Fibroblast of the conjunctiva (primary cell): ENCODE measurements at places on chromosomes 6 and 20.
A peak's percentile ranks its signal among the peaks of the same experiment; 100 is the strongest.

DNA sequence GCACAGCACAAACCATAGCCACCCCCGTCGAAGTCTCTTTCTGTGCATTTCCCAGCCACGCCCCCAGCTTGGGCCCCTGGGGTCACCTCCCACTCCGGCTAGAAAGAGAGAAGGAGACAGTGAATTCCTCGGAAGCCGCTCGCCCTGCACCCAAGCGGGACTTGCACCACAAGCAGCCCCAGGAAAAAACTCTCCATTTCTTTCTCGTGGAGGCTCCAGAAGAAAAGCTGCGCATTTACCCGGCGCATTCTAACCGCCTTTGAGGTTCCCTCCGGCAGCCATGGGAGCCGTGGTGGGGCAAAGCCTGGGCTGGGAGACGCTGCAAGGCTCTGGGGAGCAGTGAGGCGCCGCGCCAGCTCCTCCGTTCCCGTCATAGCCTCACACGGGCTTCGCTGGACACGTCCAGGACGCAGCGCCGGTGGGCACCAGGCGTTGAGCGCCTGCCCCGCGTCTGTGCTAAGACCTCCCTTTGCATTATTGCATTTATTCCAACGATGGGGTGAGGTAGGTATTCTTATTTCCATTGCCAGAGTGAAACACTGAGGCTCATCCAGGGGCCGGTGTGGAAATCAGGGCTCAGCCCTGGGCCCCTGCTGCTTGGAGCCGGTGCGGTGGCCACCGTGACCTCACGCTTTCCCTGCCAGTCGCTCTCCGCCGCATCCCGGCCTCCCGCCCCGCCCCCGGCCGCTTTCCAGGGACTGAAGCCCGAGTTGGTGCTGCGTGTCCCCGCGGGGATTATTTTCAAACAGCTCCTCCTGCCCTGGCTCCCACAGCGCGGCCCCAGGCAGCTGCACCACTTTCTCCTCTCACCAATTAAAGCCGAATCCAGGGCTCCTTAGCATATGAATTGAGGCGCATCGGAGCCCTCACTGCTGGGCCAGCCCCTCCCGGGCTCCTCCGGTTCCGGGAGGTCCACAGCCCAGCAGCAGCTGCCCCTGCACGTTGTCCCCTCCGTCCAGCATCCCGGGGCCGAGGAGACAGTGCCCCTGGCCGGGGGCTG is 148.3 kb upstream of the AFDN start:
- no peak for DNase-seq

GRCh38 chr6:163570579-163571231 is 156.2 kb downstream of the QKI start:
- DNase-seq, result no peak

DNA sequence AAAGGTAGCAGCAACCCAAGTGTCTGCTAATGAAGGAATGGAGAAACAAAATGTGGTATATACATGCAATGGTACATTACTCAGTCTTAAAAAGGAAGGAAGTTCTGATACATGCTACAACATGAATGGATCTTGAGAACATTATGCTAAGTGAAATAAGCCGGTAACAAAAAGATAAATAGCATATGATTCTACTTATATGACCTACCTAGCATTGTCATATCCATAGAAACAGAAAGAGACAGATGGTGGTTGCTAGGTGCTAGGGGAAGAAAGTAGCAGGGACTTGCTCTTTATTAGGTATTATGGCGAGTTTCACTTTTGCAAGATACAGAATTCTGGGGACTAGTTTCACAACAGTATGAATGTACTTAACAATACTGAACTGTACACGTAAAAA is 46.6 kb downstream of the UBR2 start:
- DNase-seq, result no peak

- no peak for DNase-seq
These were observed 81.9 kb downstream of the RALGAPA2 start for GRCh38 chr20:20630551-20630950.

GRCh38 chr6:117971637-117972036 is 64.6 kb downstream of the SLC35F1 start:
- DNase-seq, result no peak

- DNase-seq, result no peak
These were observed 51.5 kb downstream of the BMP7 start for GRCh38 chr20:57214948-57215347.

DNA sequence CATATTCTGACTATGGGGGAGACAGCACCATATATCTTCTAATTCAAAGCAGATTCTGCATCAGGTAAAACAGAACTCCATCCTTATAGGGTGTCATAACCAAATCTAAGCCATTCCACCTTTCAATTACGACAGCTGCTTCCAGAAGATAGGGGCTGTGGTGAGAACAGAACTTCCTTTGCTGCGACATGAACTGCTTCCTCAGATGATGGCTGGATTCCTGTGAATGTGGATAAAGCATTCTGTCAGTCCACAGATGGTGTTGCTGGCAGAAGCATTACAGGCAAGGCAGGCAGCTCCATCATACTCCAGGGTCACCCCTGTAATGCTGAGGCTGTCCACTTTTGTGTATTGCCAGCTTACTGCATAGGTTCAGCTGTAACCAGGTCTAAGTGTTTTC is 172.1 kb upstream of the PROKR2 start:
- no peak for DNase-seq

- DNase-seq, result peak; percentile 68
These were observed 13.6 kb downstream of the TRAPPC3L start for GRCh38 chr6:116531675-116532570.

- DNase-seq, result no peak
These were observed 5.9 kb downstream of the GTF2H5 start for GRCh38 chr6:158174024-158174423.

DNA sequence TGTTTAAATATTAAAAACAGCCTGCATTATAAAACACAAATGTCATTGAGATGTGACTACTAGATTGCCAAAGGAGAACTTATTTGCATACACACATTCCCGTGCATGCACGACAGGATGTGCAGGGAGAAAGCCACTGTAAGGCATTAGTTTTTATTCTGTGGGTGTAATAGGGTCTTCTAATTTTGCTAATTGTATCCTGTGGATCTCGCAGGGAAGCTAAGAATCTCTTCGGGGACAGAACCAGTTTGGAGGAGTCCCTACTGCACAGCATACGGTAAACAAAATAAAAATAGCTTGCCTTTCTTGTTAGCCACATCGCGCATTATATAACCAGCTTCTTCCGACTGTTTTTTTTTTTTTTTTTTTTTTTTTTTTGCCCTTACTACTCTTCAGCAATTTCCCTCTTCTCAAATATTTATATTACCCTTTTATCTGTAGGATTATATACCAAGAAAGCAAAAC is 2.0 kb downstream of the ATXN1 start:
- no peak for DNase-seq

DNA sequence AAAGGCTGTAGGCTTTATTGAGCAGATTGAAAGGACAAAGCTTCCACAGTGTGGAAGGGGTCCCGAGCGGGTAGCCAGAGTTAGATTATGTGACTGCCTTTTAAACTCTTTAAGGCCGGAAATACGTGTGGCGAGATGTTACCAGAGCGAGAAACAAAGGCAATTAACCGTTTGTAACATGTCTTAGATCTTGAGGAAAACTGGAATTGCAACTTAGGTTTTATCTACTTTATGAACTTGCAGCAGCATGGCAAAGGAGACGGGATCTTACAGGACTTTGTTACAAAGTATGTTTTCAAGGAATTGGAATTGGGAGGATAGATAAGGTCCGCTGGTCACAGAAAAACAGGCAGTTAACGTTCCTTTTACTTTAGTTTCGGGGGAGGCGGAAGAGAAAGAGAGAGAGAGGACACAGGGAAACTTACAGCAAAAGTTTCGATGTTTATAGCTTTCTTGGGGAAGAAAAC is 594.7 kb upstream of the ADGRB3 start:
- DNase-seq, result no peak

- no peak for DNase-seq
These were observed 158.1 kb upstream of the B3GAT2 start for GRCh38 chr6:71114986-71115385.

GRCh38 chr20:4846821-4847220 is 125.1 kb downstream of the PRND start:
- no peak for DNase-seq

- peak; percentile 5 for DNase-seq
These were observed 50.9 kb downstream of the SNRNP48 start for GRCh38 chr6:7640607-7641577.

- no peak for DNase-seq
These were observed 86.4 kb downstream of the CEBPB start for GRCh38 chr20:50277064-50277415.

DNA sequence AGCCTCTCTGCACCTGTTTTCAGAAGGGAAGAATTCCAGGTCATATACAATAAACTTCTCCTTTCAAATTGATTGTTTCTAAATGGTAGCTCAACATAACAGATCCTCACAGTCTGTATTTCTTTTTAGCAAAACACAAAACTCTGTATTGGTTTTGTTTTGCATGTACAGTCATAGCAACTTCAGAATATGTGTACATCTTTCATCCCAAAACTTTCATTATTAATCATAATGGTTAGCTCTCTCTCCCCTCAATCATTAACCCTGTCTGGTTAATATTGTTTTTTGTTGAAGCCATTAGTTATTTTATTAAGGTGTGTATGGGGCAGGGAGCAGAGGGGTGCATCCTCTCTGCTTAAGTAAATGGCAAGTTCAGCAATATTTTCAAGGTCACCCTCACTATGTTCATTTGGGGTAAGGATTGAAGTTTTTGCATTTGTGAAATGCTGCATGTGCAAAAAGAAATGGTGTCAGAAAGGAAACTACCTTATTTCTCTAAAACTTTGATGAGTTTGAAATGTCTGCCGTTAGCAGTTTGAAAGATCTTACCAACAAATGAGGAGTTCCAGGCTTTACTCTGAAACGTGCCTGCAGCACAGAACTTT is 136.8 kb upstream of the BTBD3 start:
- DNase-seq, result no peak

GRCh38 chr20:13259921-13260320 is 38.8 kb downstream of the ISM1 start:
- DNase-seq, result no peak

DNA sequence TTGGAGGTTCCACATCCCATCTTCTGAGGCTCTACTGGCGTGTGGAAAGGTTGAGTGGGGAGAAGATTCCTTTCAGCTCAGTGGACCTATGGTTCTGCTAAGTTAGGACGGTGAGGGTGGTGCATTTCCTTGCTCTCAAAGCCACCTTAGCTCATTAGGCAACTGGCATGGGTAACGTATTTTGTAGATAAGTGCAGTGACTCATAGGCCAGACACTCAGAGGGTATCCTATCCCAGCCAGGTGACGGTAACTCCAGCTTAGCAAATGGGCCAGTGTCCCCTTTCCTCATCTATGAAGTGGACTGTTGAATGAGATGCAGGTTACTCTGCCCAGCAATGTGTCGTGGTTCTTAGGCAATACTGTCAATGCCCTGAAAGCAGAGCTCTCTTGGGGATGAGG is 3.7 kb downstream of the RPS6KA2 start:
- no peak for DNase-seq

DNA sequence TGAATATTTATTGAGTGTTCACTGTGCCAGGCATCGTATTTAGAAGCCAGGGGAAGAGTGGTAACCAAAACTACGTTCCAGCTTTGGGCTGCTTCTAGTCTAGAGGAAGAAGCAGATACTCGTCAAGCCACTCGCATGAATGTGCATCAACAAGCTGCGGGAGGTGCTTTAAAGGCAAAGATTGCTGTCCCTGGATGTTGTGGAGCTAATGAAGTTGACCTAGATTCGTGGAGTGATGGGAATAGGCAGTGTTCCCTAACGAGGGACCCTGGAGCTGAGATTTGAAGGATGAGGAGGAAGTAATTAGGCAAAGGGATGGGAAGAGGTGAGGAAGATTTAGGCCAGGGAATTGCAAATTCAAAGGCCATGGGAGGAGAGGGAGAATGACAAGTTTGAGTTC is 118.9 kb downstream of the TMEM170B start:
- DNase-seq, result no peak

DNA sequence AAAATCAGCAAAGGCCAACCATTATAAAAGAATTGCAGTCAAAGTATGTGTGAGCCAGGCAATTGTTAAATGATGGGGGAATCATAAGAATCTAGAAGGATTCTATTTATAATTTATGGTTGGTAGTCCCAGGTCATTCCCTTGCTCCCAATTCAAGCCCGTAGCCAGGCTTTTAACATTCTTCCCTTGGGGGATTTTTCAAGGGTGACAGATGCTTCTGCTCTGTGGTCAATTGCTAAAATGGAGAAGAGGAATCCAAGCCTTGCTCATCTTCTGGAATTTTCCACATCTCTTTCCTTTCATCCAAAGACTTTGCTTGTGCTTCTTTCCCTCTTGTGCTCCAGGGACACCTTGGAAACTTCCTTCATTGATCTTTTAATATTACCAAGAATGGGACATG is 18.0 kb upstream of the BCAS1 start:
- DNase-seq, result no peak

GRCh38 chr6:71724456-71725125 is 161.8 kb upstream of the RIMS1 start:
- no peak for DNase-seq

- DNase-seq, result no peak
These were observed 35.3 kb downstream of the GRM4 start for GRCh38 chr6:34110610-34111009.

- DNase-seq, result no peak
These were observed 73.0 kb upstream of the NRSN1 start for GRCh38 chr6:24053057-24053456.

DNA sequence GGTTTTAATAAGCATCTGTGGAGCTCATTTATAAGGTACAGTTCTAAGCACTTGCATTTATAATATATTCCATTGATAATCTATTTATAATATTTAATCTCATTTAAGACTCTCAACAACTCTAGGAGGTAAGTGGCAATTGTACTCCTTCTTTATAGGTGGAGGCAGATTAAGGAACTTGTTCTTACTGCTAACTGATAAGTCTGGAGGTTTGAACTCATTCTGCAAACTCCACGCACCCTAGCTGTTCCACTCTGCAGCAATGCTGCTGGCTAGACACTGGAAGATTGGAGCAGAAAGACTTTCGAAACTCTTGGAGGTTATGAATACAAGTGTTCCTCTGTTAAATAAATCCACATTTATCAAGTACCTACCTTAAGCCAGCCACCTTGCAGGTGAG is 793 bp upstream of the HDAC2 start:
- no peak for DNase-seq

- no peak for DNase-seq
These were observed 243.8 kb upstream of the PMEPA1 start for GRCh38 chr20:57953638-57954037.

DNA sequence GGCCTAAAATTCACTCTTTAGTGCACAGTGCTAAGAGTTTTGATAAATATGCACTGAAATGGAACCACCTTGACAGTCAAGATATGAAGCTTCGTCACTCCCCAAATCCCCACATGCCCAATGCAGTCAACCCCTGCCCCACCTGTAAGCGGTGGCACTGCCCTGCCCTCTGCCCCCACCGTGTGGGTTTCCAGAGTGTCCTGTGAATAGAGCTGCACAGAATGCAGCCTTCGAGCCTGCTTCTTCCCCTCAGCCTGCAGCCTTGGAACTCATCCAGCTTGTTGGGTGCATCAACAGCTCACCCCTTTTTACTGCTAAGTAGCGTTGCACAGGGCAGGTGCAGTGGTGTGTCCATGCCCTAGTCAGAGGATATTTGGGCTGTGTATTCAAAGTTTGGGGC is 216.3 kb downstream of the SYNDIG1 start:
- DNase-seq, result no peak

GRCh38 chr20:19807191-19807945 is 49.3 kb downstream of the RIN2 start:
- peak; percentile 41 for DNase-seq
